Parietal lobe (tissue), 2 donors: ENCODE measurements at places on chromosomes 7 and 10. TPM values are rescaled to one million over a fixed set of nuclear protein-coding genes. Genes with fewer than 3 reads are reported as not detected.

ZNF853 gene
- 17.5 TPM for total RNA-seq

NUTM2A gene
- 3.1 TPM for total RNA-seq

OR6B1 gene
- total RNA-seq = not detected

VGF gene
- total RNA-seq = 9.4 TPM

TMEM225B gene
- not detected for total RNA-seq

HYAL4 gene
- not detected for total RNA-seq

HSPA12A gene
- 39.1 TPM for total RNA-seq

TCERG1L gene
- total RNA-seq = 1.3 TPM
